ENCODE measurements at places on chromosomes 16 and 17. TPM values are rescaled to one million over a fixed set of nuclear protein-coding genes. Genes with fewer than 3 reads are reported as not detected.

DNA sequence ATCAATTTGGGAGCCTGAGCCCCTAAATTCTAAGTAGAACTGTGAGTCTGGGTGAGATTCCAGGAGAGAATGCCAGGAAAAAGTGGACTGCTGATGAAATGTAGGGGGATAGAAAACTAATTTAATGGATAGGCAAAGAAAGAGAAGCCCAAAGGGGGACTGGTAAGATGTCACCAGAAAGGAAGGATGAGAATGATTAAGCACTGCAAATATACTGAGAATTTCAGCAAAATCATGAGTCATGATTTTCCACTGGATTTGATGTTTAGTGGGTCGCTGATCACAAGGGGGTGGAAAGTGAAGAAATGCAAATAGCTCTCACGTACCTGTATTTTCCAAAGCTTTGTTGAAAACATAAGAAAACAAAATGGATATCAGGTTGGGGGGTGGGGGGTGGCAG, 201.8 kb downstream of the SLC39A11 start:
- no peak for DNase-seq
- H3K36me3 ChIP-seq: no peaks in the 10 kb centered on the region
- H3K4me1 ChIP-seq: no peaks in the 10 kb centered on the region
- H3K27me3 ChIP-seq: no peaks in the 10 kb centered on the region
- H3K4me3 ChIP-seq: no peak overlapping the region
- no peak overlapping the region for H3K27ac ChIP-seq

ALDOA gene
- 675 TPM for total RNA-seq

DNA sequence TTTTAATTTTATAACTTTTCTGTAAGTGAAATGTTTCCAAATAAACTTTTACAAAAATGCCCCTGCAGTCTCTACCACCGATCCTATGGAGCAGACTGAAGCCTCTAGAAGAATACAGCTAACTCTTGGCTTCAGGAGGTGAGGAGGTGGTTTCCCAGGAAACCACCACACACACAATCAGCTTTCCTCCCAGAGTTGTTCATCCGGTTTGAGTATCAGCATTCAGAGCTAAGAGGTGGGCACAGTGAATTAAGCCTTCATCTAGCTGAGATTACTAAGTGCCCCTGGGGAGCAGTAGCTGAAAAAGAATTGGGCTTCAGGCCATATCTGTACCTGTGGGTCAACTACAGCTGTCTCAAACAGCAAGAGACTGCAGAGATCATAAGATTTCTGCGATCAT, 139.7 kb downstream of the AATF start:
- no peak overlapping the region for H3K4me3 ChIP-seq
- no peak for DNase-seq
- H3K27ac ChIP-seq: no peak overlapping the region
- H3K4me1 ChIP-seq: peaks cover 10% of the 10 kb centered on the region
- no peaks in the 10 kb centered on the region for H3K36me3 ChIP-seq

GINS2 gene
- 52.5 TPM for total RNA-seq

ANKFN1 gene
- total RNA-seq: 0.34 TPM

All from Caco-2 (cell line).